T-helper 17 cell (primary cell): ENCODE measurements at places on chromosomes 2 and 18. TPM values are rescaled to one million over a fixed set of nuclear protein-coding genes. Genes with fewer than 3 reads are reported as not detected.

DNA sequence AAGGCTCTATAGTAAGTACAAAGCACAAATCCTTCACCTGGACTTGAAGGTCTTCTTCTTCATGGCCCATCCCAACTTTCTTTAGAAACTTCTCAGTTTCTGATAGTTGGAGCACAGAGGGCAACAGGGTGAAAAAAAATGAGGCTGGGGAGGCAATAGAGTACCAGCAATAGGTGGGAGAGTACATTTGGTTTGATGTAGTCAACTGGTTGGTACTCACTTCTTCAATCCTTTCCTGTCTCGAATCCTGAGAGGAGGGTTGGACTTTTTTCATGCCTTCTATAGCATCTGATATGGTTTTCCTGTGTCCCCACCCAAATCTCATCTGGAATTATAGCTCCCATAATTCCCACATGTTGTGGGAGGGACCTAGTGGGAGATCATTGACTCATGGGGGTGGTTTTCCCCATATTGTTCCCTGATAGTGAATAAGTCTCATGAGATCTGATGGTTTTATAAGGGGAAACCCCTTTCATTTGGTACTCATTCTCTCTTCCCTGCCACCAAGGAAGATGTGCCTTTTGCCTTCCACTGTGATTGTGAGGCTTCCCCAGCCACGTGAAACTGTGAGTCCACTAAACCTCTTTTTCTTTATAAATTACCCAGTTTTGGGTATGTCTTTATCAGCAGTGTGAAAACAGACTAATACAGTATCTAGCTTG is 75.9 kb upstream of the LCLAT1 start:
- no peak overlapping the region for H3K27ac ChIP-seq
- H3K4me1 ChIP-seq: peaks cover 10% of the 10 kb centered on the region
- peaks cover 2% of the 10 kb centered on the region for H3K36me3 ChIP-seq

DNA sequence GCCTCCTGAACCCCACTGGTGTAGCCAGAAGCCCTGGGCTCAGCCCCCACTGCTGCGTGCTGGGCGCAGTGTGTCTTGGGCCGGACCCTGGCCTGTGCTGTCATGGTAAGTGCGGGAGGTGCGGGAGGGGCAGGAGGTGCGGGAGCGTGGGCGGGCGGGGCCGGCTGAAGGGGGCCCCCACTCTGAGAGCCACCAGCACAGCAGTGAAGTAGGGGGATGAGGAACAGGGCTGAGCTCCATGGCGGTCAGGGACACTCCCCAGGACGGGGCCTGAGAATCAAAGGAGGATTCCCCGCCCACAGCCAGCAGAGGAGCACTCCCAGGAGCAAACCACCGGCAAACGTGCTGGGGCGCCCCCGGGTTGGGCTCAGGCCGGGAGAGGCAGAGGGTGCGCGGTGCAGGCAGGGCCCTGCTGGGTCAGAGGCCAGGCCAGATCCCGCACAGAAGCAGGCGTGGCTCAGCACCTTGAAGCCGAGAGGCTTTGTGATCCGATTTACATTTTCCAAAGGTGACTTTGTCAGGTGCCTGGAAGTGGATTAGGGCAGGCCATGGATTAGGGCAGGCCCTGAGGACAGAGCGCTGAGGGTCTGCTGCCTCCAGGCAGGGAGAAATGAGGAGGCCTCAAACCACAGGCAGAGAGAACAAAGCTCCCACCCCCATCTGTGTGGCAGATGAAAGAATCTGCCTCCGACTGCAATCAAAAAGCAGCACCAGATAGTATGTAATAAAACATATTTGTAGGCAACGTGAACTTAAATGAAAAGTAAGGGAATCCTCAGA is 152.0 kb upstream of the RAB6C start:
- H3K36me3 ChIP-seq: peaks cover 2% of the 10 kb centered on the region
- H3K4me3 ChIP-seq: no peak overlapping the region
- H3K27me3 ChIP-seq: peaks cover 25% of the 10 kb centered on the region
- no peak overlapping the region for H3K27ac ChIP-seq
- H3K4me1 ChIP-seq: no peaks in the 10 kb centered on the region

DNA sequence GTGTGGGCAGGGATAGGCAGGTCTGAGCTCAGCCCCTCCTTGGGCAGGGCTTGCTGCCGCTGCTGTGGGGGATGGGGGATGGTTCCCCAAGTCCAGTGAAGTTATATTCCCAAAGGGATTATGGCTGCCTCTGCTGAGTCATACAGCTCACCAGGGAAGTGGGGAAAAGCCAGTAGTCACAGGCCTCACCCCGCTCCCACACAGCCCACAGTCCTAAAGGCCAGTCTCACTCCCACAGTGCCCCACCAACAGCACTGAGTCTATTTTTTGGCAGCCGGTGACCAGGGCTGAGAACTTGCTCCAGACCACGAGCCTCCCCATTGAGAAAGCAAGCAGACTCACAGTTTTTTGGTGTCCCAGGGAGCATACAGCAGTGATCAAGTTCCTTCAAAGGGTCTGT is 173.3 kb downstream of the OSR1 start:
- peaks cover 6% of the 10 kb centered on the region for H3K27me3 ChIP-seq
- DNase-seq: no peak
- no peaks in the 10 kb centered on the region for H3K4me1 ChIP-seq
- no peaks in the 10 kb centered on the region for H3K36me3 ChIP-seq
- no peak overlapping the region for H3K4me3 ChIP-seq

DNA sequence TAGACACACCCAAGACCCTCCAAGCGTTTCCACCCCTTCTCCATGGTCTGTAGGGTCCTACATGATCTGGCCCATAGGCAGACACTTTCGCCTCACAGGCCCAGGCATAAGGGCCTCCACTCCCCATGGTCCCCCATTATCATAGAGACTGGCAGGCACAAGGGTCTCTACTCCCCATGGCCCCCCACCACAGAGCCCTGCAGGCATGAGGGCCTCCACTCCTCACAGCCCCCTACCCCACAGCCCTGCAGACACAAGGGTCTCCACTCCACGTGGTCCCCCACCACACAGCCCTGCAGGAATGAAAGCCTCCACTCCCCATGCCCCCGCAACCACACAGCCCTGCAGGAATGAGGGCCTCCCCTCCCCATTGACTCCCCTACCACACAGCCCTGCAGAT is 159.7 kb upstream of the AGAP1 start:
- H3K27me3 ChIP-seq: peaks cover 26% of the 10 kb centered on the region
- H3K4me3 ChIP-seq: no peak overlapping the region
- no peak overlapping the region for H3K27ac ChIP-seq

GRCh38 chr18:13451213-13451540 is 232.6 kb downstream of the LDLRAD4 start:
- H3K27me3 ChIP-seq: no peaks in the 10 kb centered on the region
- peaks cover 47% of the 10 kb centered on the region for H3K4me1 ChIP-seq
- DNase-seq: no peak
- H3K36me3 ChIP-seq: peaks cover 3% of the 10 kb centered on the region
- H3K4me3 ChIP-seq: no peak overlapping the region

The KIF1A gene
- 0.18 TPM for total RNA-seq

The DCDC2C gene
- not detected for total RNA-seq

The TUBA3E gene
- not detected for total RNA-seq
